Thyroid gland (tissue), 4 donors: ENCODE measurements at places on chromosomes 3 and 15. TPM values are rescaled to one million over a fixed set of nuclear protein-coding genes. Genes with fewer than 3 reads are reported as not detected.

Gene GOLGA6L7
- not detected for total RNA-seq

GRCh38 chr3:125278155-125278554 lies 65.6 kb upstream of the SLC12A8 start:
- no peaks in the 10 kb centered on the region for H3K4me1 ChIP-seq
- no peak overlapping the region for H3K4me3 ChIP-seq
- no peaks in the 10 kb centered on the region for H3K36me3 ChIP-seq
- DNase-seq = no peak

Gene GOLGA8R
- 24.6 TPM for total RNA-seq

- H3K4me1 ChIP-seq = no peaks in the 10 kb centered on the region
- no peak overlapping the region for H3K4me3 ChIP-seq
- H3K27me3 ChIP-seq = no peaks in the 10 kb centered on the region
Observed at GRCh38 chr15:53033709-53034108, 243.6 kb upstream of the ONECUT1 start.

- H3K36me3 ChIP-seq = peaks cover 6% of the 10 kb centered on the region
- peak overlapping the region; percentile 83 for H3K27ac ChIP-seq
- peaks cover 19% of the 10 kb centered on the region for H3K4me1 ChIP-seq
- no peaks in the 10 kb centered on the region for H3K27me3 ChIP-seq
- peak overlapping the region; percentile 67 for H3K4me3 ChIP-seq
Observed at GRCh38 chr3:57557085-57557537, 1.0 kb downstream of the PDE12 start.
